ENCODE measurements at places on chromosomes 13 and 19.

DNA sequence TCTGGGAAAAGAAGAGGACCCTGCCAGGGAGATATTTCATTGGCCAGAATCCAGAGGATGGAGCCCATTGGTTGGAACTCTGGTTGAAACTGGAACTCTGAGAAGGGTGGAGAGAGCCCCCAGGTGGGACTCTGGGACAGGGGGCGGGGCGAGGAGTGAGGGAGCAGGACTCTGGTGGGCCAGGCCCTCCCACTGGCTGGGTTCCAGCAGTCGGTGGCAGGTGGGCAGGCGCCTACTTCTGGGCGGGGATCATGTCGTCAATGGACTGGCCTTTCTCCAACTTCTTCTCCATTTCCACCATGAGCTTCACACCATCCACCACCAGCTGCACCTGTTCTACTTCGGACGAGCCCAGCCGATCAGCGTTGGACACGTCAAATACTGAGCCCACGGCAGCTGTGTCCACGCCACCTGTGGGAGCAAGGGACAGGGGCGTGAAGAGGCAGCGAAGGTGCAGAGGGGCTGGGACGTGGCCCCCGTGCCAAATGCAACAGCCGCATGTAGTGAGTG lies 16.1 kb downstream of the CKM start:
- DNase-seq: no peak

DNA sequence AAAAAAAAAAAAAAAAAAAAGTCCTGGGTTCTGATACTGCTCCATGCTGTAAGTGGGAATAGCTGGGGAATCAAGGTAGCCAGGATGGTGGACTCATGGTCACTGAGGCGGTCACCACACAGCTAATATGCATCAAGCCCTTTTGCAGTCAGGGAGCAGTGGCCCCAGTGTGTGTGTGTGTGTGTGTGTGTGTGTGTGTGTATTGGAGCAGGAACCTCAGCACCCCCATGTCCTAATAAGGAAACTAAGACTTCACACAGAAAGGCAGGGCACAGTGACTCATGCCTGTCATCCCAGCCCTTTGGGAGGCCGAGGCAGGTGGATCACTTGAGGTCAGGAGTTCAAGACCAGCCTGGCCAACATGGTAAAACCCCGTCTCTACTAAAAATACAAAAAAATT lies 12.0 kb downstream of the B3GNT3 start:
- no peak for DNase-seq

DNA sequence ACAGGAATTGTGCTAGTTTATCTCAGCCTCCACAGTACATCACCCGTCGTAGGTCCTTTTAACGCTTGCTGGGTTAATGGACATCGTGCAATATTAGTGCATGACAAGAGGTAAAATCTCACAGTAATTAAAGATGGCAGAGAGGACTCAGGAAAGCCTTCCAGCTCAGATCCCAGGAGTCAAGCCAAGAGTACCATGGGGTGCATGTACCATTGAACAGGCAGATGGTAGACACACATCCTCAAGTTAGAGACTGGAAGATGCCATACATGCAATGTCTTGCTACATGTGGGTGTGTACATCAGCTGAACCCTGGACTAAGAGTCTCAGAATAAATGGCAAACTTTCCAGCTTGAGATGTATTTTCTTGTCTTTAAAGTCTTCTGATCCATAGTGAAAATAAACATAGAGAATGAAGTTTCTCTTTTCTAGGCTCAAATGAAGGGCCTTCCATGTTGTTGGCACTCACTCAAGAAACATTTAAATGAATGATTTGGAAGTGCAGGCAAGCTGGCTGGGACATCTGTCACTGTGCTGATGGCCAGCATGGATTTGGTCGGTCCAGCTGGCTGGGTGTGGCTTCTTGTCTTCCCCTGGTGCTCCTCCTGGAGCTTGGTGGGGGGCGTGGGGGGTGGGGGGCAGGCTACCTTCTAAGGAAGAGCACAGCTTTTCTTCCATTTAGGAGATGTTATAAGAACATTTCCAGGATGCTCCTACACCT lies 290.9 kb upstream of the MAB21L1 start:
- no peak for DNase-seq

DNA sequence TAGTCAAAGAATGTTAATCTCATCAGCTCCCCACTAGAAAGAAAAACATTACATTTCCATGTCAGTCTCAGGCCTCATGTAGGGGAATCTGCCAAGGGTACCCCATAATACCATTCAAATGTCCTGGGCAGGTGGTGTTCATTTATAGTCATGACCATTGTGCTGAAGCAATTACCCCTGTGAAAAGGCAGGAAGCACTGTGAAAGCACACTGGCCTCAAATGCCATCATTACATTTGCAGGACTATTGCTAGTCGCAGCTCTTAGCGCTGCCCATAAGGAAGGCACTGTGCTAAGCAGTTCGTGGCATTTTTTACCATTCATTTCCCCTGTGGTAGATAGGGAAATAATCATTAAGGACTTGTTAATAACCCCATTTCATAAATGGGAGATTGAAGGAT lies 109.0 kb downstream of the LHFPL6 start:
- DNase-seq: no peak

DNA sequence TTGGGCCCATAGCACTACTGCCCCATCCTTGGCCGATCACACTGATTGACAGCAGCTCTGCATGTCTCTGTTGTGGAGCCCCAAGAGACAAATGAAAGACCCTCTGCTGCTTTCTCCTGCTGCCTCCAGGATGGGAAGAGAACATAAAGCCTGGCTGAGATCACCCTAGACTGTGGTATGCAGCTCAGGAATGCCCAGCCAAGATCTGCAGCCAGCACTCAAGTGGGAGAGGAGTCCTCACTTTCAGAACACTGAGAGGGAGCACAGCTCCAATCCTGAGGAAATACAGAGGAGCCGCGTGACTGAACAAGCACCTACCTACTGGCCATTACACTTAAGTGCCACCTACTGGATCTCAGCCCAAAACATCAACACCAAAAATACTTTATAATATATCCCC lies 203.0 kb downstream of the POSTN start:
- no peak for DNase-seq

- no peak for DNase-seq
Measured at GRCh38 chr13:97653443-97654140, 219.6 kb downstream of the RAP2A start.

DNA sequence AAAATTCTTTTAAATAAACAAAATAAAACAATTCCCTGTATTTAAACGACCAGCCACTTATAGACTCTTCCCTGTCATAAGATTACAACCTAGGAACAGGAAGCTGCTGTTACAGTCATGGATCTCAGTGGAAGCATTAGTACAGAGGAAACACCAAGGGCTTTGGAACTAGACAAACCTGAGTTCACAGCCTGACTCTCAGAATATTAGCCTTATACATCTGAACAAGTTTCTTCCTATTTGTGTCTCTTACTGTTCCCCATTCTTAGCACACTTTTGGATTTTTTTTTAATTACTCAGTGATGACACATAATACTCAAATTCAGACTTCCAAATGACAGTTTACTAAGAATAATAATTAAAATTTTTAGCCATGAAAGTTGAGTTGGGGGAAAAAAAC lies 46.1 kb downstream of the ZDHHC20 start:
- peak; percentile 5 for DNase-seq

GRCh38 chr19:7442423-7442822 lies 46.4 kb downstream of the PEX11G start:
- DNase-seq: no peak

DNA sequence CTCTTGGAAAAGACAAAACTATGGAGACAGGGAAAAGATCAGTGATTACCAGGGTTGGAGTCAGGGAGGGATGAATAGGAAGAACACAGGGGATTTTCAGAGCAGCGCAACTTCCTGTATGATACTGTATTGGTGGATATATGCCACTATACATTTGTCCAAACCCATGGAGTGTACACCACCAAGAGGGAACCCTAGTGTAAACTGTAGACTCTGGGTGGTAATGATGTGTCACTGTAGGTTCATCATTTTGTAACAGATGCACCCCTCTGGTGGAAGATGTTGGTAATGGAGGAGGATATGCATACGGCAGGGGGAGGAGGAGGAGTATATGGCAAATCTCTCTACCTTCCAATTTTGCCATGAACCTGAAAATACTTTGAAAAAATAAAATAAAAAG lies 68.1 kb downstream of the UFM1 start:
- DNase-seq: peak; percentile 22

Measured in fibroblast of skin of abdomen (primary cell).